Common myeloid progenitor, CD34-positive (primary cell): ENCODE measurements at places on chromosomes 7 and 10.
A peak's percentile ranks its signal among the peaks of the same experiment; 100 is the strongest.

DNA sequence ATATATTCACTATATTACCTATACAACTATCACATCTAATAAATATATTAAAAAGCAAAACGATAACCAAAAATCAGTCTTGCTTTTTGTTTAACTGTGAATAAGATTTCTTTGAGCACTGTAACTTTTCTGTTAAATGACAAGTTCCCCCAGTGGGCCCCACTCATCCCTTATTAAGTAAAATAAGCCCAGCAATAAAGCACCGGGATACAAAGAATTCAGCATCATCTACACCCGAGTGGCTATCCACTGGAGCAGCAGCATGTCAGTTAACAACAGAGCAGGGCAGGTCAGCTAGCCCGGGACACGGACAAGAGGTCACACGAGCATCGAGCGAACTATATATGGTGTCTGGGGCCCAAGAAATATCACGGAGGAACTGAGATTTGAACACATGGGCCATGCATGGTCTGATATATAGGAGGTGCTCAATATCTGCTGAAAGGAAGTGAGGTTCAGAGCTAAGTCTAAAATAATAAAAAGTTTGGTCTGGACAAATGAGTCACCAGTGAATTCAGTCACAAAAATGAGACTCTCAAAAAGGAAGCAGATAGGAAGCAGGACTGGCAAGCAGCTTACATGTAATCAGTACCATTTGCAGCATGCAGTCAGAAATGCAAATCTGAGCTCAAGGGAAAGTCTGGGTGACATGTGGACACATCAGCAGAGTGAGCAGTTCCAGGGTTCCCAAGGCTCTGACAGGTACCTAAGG lies 4.1 kb downstream of the ERCC6 start:
- peak; percentile 37 for DNase-seq

GRCh38 chr7:133837224-133837623 lies 289.9 kb upstream of the LRGUK start:
- DNase-seq = peak; percentile 3

DNA sequence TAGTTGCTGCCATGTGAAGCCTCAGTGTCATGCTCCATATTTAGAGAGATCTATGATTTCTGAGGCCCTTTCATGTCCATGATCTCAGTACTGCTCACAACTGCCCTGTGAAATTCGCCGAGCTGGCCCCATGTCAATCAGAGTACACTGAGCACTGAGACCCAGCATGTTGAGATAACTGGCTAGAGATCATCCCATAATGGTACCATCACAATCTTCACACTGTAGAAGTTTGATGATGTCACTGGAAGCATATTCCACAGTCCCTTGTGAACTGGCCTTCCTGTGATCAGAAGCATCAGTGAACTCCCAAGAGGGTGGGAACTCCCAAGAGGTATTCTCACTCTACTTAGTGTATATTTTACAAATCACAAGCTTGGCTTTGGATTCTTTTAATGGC lies 116.0 kb downstream of the EGFR start:
- no peak for DNase-seq

DNA sequence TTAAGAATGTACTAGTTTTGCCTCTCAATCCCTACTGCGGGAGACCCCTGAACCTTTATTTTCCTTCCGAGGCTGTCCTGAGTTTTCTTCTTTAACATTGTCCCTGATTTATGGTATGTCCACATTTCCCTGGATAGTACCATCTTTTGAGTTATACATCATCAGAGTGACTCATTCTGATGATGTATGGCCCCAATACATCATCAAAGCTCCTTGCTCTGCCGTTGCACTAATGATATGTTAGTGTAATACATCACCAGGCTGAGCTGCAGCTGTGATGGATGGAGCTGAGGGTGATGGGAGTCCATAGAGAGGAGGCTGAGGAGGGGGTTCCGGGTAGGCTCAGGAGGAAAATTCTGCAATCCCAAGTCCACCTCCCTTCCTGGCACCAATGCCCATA lies 986.5 kb downstream of the KCNMA1 start:
- no peak for DNase-seq

DNA sequence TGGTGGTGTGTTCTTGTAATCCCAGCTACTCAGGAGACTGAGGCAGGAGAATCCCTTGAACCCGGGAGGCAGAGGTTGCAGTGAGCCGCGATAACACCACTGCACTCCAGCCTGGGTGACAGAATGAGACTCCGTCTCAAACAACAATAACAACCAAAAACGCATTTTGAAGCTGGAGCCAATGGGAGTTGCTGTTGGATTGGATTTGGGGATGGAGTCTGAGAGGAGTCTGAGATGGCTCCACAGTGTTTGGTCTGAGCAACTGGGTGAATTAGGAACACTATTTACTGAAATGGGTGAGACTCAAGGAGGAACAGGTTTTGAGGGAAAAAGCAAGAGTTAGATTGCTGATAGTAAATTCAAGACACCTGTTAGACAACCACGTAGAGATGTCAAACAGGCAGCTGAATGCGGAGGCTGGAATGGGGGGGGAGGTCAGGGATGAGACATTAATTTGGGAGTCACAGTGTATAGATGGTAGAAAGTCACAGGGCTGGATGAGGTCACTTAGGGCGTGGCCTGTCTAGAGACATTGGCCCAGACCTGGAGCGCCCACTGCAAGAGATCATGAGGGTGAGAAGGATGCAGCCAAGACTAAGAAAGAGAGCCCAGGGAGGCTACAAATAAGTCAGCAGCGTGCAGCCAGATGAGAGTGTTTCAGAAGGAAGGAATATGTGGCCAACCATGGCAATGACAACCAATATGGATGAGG lies 56.4 kb downstream of the CYCS start:
- no peak for DNase-seq

GRCh38 chr10:131689486-131689885 lies 211.3 kb upstream of the PPP2R2D start:
- DNase-seq = no peak

GRCh38 chr7:148084138-148084537 lies 506.4 kb upstream of the C7orf33 start:
- DNase-seq = peak; percentile 80
